ENCODE measurements at places on chromosomes 5 and 9.

DNA sequence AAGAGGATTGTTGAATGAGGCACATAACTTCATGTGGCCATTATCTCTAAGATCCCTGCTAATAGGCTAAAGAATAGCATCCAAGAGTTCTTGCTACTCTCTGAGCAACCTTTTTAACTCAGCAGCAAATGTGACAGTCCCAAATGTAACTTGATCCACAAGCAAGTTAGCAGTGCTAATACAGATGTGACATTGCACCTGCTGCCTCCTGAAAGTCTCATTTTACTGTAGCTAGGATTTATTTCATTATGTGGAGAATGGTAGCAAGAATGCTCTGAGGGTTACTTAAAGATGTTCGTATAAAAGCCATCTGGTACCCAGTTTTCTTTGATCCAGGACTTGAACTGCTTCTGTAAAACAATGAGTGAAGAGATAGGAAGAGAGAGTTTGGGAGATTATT lies 45.8 kb downstream of the CDH10 start:
- DNase-seq = no peak

- no peak for DNase-seq
Observed at GRCh38 chr9:118529624-118530214, 825.5 kb downstream of the TLR4 start.

DNA sequence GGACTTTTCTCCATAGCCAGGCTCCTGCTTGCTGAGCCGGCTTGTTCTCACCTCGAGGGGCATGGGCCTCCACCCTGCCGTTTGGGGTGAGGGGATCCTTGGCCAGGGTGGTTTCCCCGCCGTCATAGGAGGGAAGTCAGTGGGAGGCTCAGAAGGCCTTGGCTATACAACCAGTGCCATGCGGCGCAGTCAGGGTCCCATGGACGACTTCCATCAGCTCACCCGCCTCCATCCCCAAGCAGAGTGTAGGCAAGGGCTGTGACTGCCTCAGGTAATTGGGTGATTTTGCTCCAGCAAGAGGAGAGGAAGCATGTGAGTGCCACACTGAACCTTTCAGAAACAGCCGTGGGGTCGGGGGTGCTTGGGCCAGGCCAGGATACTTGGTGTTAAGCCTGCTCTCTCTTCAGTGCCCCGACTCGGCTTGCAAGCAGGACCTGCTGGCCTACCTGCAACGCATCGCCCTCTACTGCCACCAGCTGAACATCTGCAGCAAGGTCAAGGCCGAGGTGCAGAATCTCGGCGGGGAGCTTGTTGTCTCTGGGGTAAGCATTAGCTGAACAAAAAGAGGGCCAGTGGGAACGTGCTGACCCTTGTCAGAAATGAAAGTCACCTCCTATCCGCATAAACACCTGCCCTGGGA lies 57.2 kb upstream of the LRRTM2 start:
- DNase-seq = no peak

- DNase-seq = no peak
Observed at GRCh38 chr5:83172655-83173054, 95.3 kb downstream of the XRCC4 start.

DNA sequence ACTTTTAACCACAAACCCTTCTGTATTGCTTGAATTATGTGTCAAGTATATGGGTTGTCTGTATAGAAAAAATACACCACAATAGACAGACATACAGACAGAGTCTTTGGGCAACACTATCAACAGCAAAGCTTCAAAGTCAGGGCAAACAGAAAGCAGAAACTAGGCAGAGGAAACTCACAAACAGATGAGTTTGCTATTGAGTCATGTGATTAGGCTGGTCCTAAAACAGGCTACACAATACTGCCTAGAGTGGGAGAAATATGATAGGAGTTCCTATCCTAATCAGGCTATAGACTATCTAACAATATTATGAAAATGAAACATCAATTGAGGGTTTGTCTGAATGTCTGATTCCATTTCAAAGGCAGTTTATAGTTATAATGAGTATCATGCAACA lies 156.4 kb downstream of the EDIL3 start:
- DNase-seq = no peak

- DNase-seq = no peak
Observed at GRCh38 chr9:131469951-131470350, 32.8 kb upstream of the POMT1 start.

GRCh38 chr5:8908055-8908683 lies 637.7 kb downstream of the SEMA5A start:
- no peak for DNase-seq

Measured in hippocampal formation (tissue), 2 donors.